ENCODE measurements at places on chromosomes 6 and 20.
A peak's percentile ranks its signal among the peaks of the same experiment; 100 is the strongest.

DNA sequence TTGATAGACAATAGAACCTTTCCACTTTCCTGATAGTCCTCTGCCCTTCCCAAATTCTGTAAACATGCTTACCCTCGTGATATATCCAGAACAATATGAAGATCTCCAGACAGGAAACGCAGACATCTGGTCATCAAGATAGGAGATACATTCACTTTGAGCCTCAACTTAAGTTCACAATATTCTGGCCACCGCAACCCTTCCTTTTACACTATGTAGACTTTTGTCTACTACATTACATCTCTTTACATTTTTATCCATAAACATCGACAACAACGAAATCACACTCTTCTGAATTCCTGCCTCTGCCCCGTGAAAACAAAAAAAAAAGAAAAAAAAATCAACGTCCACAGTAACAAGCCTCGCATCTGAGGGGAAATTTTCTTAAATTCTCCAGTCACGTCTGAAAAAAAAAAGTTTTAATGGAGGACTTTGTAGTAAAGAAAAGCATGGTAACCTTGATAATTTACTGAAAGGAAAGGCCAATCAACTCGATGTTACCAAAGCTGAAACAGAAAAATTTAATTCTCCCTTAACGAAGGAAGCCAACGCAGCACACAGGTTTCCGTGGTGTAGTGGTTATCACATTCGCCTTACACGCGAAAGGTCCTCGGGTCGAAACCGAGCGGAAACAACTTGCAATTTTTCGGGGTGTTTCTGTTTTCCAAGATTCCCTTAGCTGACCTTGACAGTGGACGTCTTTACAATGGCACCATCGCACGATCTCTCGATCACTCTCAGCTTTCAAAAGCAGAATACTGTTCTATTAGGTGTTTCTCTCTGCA lies 21.8 kb downstream of the POM121L2 start:
- DNase-seq = no peak

- DNase-seq = no peak
Observed at GRCh38 chr6:71913444-71914234, 27.3 kb downstream of the RIMS1 start.

GRCh38 chr6:165092881-165093595 lies 216.4 kb downstream of the C6orf118 start:
- DNase-seq = no peak

DNA sequence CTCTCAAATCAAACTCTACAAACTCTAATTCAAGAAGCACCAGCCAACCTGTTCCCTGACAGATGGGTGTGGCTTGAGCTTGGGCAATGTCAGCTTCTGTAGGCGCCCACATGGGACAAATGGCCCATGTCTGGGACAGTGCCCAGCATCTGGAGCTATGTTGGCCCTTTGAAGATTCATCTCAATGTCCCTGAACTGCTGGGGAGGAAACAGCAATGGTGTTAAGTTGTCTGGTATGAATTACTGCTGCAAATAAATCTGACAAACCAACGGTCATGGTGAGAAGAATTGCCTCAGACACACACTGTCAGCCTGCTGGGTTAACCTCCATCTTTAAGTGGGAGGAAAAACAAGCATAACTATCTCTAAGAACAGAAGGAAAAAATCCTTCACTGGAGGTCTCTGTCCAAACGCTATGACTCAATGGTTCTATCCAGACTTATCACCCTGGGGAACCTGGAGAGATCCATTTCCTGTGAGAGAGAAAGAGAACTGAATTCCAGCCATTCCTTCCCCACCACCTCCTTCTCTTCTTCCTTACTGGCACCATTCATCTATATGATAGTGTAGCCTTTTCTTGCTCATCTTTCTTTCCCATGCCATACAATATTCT lies 274.9 kb downstream of the CDH26 start:
- DNase-seq = no peak

DNA sequence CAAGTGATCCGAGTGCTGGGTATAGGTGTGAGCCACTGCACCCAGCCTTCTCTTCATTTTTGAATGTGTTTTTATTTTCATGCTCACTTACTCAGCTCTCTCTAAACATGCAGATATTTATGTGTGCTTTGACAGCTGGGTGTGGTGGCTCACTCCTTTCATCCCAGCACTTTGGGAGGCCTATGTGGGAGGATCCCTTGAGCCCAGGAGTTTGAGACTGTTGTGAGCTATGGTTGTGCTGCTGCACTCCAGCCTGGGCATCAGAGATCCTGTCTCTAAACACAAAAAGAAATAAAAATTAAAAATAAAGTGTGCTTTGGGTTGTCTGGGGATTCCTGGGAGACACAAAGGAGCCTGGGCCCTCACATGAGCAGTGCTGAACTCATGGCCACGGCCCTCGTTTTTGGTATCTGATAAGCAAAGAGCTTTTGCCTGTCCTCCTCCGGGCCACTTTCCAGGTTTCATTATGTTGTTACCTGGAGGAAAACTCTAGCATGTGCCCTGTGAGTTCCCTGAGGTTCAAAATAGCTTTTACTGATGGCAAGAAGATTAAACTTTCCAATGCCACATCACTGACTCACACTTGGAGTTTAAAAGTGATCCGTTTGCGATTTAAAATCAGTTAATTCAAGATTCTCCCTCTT lies 78.5 kb downstream of the CD164 start:
- no peak for DNase-seq

DNA sequence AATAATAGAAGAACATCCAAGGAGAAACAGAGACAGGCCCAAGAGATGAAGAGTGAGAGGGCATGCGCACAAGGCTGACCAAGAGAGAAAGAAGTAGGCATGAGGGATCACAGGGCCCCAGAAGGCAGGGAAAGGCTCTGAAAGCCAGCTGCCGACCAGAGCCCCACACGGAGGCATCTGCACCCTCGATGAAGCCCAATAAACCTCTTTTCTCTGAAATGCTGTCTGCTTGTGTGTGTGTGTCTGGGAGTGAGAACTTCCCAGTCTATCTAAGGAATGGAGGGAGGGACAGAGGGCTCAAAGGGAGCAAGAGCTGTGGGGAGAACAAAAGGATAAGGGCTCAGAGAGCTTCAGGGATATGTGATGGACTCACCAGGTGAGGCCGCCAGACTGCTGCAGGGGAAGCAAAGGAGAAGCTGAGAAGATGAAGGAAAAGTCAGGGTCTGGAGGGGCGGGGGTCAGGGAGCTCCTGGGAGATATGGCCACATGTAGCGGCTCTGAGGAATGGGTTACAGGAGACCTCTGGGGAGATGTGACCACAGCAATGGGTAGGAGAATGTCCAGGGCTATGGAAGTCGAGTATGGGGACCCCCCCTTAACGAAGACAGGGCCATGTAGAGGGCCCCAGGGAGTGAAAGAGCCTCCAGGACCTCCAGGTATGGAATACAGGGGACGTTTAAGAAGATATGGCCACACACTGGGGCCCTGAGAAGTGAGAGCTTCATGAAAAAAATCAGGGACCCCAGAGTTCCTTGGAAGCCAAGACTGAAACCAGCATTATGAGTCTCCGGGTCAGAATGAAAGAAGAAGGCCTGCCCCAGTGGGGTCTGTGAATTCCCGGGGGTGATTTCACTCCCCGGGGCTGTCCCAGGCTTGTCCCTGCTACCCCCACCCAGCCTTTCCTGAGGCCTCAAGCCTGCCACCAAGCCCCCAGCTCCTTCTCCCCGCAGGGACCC lies 981 bp upstream of the TNF start:
- DNase-seq = no peak

DNA sequence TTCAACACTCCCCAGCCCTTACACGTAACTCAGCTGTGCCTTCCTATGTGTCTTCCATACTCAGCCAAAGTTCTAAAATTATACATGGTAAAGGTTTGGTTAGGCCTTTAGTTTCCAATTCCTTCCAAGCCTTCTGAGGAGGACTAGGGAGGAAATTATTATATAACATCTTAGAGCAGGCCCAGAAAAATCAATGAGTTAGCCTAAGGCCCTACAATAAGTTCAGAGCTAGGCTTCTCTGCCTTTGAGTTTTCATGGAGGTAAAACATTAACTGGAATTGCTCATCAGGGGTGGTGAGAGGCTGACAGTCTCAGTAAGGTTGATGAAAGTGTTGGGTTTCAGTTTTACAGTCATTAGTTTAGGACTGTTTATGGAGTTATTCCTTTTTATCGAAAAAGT lies 286.0 kb downstream of the ADGB start:
- DNase-seq = no peak

DNA sequence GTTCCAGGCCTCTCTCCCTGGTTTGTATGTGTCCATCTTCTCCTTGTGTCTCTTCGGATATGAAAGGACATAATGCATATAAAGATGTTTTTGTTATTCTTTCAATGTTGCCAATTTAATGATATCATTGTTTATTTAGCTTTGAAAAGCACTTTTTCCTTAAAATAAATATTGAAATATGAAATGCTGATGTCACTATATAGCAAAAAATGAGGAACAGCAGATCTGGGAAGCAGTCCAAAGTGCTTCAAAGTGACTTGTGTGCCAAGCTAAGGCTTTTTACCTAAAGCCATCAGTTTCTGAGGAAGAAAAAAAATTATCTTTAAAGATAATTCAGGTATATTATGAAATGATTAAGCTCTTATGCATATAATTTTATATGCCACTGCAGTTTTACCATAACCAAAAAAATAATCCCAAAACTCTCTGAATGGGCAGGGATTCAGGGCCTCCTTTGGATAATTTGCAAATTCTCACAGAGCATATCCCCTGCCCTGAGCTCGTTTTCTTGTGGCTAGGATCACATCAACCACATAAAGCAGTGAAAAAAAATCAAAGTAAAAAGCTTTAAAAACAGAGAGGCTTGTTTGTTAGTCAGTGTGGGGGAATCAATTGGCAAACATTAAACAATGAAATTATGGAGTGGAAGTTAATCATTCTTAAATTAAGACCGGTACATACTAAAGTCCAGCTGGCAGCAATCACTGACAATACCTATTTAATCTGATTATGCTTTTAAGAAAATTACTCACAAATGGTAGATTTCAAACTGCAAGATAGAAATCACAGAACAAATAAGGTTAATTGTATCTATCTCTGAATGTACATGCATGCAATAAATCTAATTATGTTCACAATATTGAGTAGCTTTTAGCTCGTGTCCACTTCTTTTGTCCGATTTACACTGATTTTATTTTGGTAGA lies 1027.9 kb upstream of the ADGRB3 start:
- DNase-seq = no peak

DNA sequence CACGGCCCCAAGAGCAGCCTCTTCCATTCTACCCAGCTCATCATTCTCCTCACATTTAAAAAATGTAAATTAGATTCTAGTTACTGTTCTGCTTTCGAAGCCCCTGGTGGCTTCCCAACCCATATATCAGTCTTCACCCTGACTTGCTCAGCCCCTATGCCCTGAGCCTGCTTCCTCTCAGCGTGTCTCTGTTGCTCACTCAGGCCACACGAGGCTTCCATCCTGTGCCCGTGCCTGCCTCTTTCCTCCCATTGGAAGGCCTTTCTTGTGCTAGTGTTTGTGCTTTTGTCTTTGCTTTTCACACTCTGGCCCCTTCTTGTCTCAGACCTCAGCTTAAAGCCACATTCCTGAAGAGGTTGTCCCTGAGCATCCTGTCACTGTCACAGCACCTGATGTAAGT lies 78.1 kb downstream of the AFDN start:
- no peak for DNase-seq

GRCh38 chr6:154143753-154144152 lies 104.7 kb downstream of the OPRM1 start:
- no peak for DNase-seq

GRCh38 chr6:41051873-41052272 lies 1.1 kb upstream of the APOBEC2 start:
- DNase-seq = no peak

- DNase-seq = peak; percentile 71
Observed at GRCh38 chr6:106102034-106102433, 15.9 kb downstream of the PRDM1 start.

DNA sequence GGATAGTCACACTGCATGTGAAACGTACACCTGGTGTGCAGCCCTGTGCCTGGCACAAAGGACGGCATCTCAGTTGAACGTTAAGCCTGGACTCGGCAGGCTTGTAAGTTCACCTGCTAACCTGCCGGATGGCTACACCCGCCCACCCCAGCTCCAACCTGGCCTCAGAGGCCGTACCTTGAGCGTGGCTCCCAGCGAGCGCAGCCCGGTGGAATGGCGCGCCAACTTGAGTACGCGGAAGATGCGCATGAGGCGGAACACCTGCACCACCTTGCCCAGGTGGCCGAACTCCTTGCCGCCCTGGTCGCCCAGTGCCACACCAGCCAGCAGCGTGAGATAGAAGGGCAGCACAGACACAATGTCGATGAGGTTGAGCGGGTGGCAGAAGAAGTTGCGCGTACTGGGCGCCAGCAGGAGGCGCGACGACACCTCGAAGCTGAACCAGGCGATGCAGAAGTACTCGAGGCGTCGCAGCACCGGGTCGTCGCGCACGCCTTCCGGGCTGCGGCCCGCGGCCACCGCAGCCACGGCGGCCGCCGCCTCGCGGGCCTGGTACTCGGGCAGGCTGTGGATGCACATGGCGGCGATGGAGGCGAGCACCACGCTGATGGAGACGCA lies 3.3 kb downstream of the KCNS1 start:
- no peak for DNase-seq

DNA sequence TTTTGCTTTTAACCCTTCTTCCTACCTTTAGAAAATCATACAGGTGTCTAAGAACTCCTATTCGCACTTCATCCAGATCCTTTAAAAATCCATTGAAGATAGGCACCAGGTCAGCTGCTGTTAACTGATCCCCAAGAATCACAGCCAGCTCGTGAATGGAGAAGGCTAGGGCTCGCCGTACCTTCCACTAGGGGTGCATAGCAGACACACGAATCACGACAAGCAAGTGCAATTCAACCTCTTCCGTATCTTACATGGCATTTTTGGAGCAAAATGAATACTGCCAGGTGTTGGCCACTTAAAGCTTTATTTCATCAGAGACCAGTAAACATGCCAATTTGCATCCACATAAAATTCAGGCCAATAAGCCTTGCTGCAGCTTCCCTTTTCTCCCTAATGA lies 10.8 kb upstream of the ANKRD60 start:
- DNase-seq = no peak

DNA sequence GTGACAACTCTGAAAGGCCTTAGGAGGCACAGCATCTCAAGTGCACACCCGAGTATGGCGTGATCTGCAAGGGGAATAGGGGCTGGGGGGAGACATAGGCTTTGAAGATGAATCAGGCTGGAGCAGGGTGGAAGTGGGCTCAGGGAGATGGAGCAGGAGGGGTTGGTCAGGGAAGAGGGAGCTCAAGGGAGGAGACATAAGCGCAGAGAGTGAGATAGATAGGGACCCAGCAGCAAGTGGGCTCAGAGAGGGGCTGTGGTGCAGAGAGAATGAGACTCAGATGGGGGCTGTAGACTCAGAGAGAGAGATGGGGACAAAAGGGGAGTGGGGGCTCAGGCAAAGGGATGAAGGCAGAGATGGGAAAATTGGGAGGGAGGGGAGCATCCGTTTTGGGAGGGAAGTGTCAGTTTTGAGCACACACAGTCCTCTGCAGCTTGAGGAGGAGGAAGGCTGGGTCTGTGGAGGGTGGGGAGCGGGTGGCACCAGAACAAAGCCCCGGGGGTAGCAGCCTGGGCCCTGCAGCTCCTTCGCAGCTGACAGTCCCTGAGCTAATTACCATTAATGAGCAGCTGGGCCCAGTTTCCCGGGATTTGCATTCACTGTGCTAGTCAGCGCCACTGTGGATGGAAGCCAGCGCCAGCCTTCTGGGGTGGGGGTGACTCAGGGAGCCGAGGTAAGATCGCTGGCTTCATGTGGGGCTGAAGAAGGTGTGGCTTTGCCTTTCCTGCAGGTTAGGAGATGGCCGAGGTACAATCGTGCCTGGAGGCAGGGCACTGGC lies 18.7 kb downstream of the SRXN1 start:
- no peak for DNase-seq
